ENCODE measurements at places on chromosomes 11 and 22. TPM values are rescaled to one million over a fixed set of nuclear protein-coding genes. Genes with fewer than 3 reads are reported as not detected.

The TLCD5 gene
- total RNA-seq, result 11.6 TPM

The NLRP14 gene
- total RNA-seq, result under 0.01 TPM

The NPTXR gene
- 2.5 TPM for total RNA-seq

The KCNE3 gene
- total RNA-seq, result 3.4 TPM

Measured in regular cardiac myocyte (primary cell).